ENCODE measurements at places on chromosomes 2 and 18. TPM values are rescaled to one million over a fixed set of nuclear protein-coding genes. Genes with fewer than 3 reads are reported as not detected.

GRCh38 chr18:35141567-35142274, 99.1 kb upstream of the ZNF397 start:
- no peak for DNase-seq
- no peaks in the 10 kb centered on the region for H3K36me3 ChIP-seq
- H3K4me3 ChIP-seq, result no peak overlapping the region
- peaks cover 5% of the 10 kb centered on the region for H3K4me1 ChIP-seq
- H3K27me3 ChIP-seq, result no peaks in the 10 kb centered on the region
- no peak overlapping the region for H3K27ac ChIP-seq

DNA sequence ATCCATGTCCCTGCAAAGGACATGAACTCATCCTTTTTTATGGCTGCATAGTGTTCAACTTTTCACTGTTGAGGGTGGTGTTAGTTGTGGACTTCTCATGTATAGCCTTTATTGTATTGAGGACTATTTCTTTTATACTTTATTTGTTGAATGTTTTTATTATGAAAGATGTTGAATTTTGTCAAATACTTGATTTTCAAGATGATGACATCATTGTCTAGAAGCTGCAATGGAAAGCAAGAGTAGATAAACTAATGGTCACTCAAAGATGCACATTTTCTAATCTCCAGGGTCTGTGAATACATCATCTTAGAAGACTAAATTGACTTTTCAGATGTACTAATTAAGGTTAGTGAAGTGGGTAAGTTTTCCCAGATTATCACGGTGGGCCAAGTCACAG, 1117.0 kb downstream of the DSC3 start:
- no peak overlapping the region for H3K4me3 ChIP-seq
- no peaks in the 10 kb centered on the region for H3K36me3 ChIP-seq
- no peak for DNase-seq
- H3K27me3 ChIP-seq, result no peaks in the 10 kb centered on the region
- H3K4me1 ChIP-seq, result no peaks in the 10 kb centered on the region

- H3K4me1 ChIP-seq, result no peaks in the 10 kb centered on the region
- H3K27me3 ChIP-seq, result no peaks in the 10 kb centered on the region
- no peaks in the 10 kb centered on the region for H3K36me3 ChIP-seq
- DNase-seq, result no peak
Measured at GRCh38 chr2:8524388-8524787, 157.5 kb upstream of the ID2 start.

DNA sequence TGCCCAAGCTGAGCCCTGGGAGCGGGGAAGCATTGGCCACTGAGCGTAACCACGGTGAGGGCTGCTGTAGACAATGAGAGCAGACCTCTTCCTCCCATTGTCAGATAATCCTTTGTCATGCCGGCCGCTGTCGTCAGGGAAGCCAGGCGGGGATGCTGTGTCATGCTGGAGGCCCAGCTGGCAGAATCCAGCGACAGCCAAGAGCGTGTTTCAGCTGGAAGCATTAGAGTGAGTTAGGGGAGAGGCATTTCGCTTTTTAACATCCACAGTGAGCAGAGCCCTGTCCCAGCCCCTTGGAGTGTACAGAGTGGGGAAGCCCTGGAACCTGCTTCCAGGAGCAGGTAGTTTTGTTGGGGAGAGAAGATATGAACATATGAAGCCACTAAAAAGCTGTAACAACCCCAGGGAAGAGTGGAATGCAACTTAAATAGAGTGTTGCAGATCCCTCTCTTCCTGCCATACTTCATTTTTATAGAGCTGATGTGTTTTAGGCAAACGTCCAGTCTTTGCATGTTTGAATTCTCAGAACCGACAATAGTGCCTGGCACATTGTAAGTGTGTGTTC, 7.0 kb downstream of the CTIF start:
- H3K27me3 ChIP-seq, result no peaks in the 10 kb centered on the region
- H3K36me3 ChIP-seq, result no peaks in the 10 kb centered on the region
- peak overlapping the region; percentile 98 for H3K27ac ChIP-seq
- DNase-seq, result peak; percentile 90

- peak; percentile 45 for DNase-seq
- H3K4me1 ChIP-seq, result no peaks in the 10 kb centered on the region
- H3K27me3 ChIP-seq, result no peaks in the 10 kb centered on the region
Measured at GRCh38 chr2:70703900-70704549, 64.0 kb downstream of the ADD2 start.

- H3K4me3 ChIP-seq, result no peak overlapping the region
- H3K4me1 ChIP-seq, result peaks cover 66% of the 10 kb centered on the region
- DNase-seq, result no peak
- no peaks in the 10 kb centered on the region for H3K27me3 ChIP-seq
- no peaks in the 10 kb centered on the region for H3K36me3 ChIP-seq
- H3K27ac ChIP-seq, result no peak overlapping the region
Measured at GRCh38 chr2:64650296-64650695, 3.4 kb downstream of the SERTAD2 start.

DNA sequence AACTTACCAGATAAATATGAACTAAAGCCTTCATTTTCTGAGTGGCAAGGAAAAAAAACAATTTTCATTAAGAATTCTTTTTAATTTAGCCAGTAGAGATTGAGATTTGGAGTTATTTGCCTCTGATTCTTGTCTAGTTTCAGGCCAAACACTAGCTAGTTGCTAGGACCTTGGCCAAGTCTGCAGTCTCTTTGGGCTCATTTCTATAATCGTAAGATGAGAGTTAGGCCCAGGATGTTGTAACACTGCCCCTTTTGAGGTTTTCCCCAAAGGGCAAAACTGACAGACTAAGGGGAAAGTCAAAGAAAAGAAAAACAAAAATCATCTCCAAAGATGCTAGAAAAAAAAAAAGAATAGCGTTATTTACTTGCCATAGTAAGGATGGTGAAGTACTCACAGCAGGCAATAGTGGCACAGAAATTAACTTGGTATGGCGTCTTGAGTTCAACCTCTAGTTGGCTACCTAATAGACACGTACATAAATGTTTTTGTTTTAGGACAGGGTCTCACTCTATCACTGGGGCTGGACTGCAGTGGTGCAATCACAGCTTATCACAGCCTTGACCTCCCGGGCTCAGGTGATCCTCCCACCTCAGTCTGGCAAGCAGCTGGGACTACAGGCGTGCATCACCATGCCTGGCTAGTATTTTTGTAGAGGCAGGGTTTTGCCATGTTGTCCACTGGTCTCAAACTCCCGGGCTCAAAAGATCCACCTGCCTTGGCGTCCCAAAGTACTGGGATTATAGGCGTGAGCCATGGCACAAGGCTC, 23.0 kb upstream of the ADAM17 start:
- H3K27me3 ChIP-seq, result no peaks in the 10 kb centered on the region
- DNase-seq, result no peak
- H3K27ac ChIP-seq, result no peak overlapping the region
- H3K4me1 ChIP-seq, result no peaks in the 10 kb centered on the region
- H3K36me3 ChIP-seq, result peaks cover 4% of the 10 kb centered on the region

DNA sequence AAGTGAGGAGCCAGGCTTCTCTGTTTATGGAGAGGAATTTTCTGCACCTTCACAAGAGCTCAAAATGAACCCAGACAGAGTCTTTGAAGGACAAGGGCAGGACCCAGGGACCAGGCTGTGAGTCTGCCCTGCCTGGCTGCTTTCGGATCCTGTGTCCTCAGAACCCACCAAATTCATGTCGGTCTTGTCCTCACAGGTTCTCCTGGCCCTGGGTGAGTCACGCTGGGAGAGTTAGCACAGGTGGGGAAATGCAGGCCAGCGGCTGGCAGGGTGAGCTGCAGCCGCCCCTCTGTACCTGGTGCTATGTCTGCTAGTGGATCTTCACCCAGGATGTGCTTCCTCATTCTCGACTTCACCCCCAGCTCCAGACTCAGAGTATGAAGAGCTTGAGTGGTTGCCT, 35.8 kb upstream of the TPO start:
- H3K4me3 ChIP-seq, result no peak overlapping the region
- no peaks in the 10 kb centered on the region for H3K4me1 ChIP-seq
- no peak for DNase-seq
- no peaks in the 10 kb centered on the region for H3K27me3 ChIP-seq

- no peak for DNase-seq
- H3K4me3 ChIP-seq, result no peak overlapping the region
- H3K27ac ChIP-seq, result no peak overlapping the region
- no peaks in the 10 kb centered on the region for H3K36me3 ChIP-seq
- H3K27me3 ChIP-seq, result no peaks in the 10 kb centered on the region
- H3K4me1 ChIP-seq, result no peaks in the 10 kb centered on the region
Measured at GRCh38 chr2:147342329-147342728, 502.5 kb upstream of the ACVR2A start.

- no peak overlapping the region for H3K27ac ChIP-seq
- H3K36me3 ChIP-seq, result no peaks in the 10 kb centered on the region
- peaks cover 19% of the 10 kb centered on the region for H3K4me1 ChIP-seq
- no peaks in the 10 kb centered on the region for H3K27me3 ChIP-seq
- DNase-seq, result no peak
Measured at GRCh38 chr2:60520151-60520876, 33.1 kb downstream of the BCL11A start.

DNA sequence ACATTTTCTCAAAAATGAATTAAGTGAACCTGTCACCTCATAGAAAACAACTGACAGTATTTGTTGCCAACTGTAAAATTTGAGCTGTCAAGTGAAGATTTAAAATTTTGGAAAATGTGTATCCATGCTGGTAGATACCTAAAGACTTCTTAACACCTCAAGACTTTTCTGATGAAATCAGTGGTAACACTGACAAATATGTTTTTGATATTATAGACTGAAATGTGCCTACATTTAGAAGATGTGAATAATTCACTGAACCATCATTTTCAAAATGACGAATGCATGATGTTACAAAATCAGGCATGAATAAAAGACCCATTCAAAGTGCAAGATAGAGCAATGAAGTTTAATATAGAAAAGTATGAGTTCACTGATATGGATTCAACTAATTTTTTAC, 51.5 kb upstream of the ASPRV1 start:
- H3K27me3 ChIP-seq, result no peaks in the 10 kb centered on the region
- H3K27ac ChIP-seq, result no peak overlapping the region
- no peak for DNase-seq
- H3K36me3 ChIP-seq, result no peaks in the 10 kb centered on the region
- H3K4me3 ChIP-seq, result no peak overlapping the region

DNA sequence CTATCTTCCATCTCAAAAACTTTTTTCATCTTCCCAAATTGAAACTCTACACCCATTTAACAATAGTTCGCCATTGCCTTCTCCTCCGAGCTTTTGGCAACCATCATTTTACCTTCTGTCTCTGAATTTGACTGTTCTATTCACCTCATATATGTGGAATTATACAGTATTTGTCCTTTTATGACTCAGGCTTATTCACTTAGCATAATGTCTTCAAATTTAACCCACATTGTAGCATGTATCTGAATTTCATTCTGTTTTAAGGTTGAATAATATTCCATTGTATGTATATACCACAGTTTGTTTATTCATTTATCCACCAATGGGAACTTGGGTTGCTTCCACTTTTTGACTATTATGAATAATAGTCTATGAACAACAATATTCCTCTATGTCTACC, 233.9 kb downstream of the GPD2 start:
- H3K27ac ChIP-seq, result no peak overlapping the region
- no peaks in the 10 kb centered on the region for H3K27me3 ChIP-seq
- no peak for DNase-seq
- no peaks in the 10 kb centered on the region for H3K4me1 ChIP-seq
- no peak overlapping the region for H3K4me3 ChIP-seq

GRCh38 chr2:239261356-239261755, 139.5 kb downstream of the HDAC4 start:
- peak; percentile 65 for DNase-seq
- no peak overlapping the region for H3K4me3 ChIP-seq
- peaks cover 97% of the 10 kb centered on the region for H3K4me1 ChIP-seq
- peak overlapping the region; percentile 84 for H3K27ac ChIP-seq

GRCh38 chr18:48623468-48624235, 84.8 kb downstream of the CTIF start:
- H3K36me3 ChIP-seq, result no peaks in the 10 kb centered on the region
- H3K4me3 ChIP-seq, result no peak overlapping the region
- no peak for DNase-seq
- H3K27ac ChIP-seq, result peak overlapping the region; percentile 47

DNA sequence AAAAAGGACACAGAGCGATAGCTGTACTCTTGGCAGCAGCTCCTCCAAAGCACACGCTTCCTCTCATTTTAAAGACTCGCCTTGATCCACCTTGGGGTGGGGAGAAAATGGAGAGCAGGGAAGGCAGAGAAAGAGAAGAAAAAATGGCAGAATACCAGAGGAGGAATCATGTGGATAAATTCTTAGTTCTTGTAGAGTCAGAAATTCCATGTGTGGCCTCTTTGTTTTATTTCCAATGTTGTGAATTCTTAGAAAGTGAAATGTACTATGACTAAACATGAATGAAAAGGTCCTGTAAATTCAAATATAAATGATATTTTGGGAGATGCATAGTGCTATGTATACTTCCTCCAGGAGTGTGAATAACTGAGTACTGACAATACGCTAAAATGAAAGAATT, 89.7 kb upstream of the SESTD1 start:
- H3K36me3 ChIP-seq, result no peaks in the 10 kb centered on the region
- DNase-seq, result no peak
- no peak overlapping the region for H3K27ac ChIP-seq
- no peak overlapping the region for H3K4me3 ChIP-seq

GRCh38 chr18:10010611-10011015, 96.8 kb downstream of the VAPA start:
- H3K4me3 ChIP-seq, result no peak overlapping the region
- peak overlapping the region; percentile 77 for H3K27ac ChIP-seq
- peaks cover 43% of the 10 kb centered on the region for H3K4me1 ChIP-seq
- DNase-seq, result peak; percentile 93

DNA sequence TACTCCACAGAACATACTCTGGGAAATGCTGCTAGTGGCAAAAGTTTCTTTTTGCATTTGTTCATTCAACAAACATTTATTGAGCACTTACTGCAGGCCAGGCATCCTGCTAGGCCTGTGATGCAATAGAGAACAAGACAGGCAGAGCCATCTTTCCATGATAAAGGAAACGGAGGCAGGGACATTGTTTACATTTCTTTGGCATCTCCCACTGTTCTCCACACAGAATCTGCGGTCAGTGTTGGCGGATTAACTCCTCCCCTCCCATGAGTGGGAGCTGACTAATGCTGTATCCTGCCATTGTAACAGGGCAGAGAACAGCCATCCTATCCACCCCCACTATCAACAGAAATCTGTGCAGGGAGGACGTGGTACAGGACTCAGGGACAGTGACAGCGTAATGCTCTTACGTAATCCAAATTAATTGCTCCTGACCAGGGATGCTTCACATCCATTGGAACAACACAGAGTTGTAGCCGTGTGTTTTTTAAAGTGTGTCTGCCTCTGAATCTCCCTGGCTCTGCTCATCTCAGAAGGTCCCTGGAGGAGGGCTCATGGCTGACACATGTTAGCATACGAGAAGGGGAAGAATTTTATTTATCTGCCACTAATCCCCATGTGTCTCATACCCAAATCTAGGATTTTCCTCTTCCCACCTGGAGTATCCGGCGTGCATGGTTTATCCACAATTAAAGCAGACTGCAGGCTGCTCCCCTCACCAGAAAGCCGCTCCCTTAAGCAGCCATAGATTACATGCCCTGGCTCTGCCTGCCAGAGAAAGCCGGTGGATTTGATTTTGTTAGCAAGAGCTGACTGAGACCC, 32.3 kb downstream of the STEAP3 start:
- no peaks in the 10 kb centered on the region for H3K27me3 ChIP-seq
- no peak overlapping the region for H3K27ac ChIP-seq
- H3K4me1 ChIP-seq, result no peaks in the 10 kb centered on the region

Gene BIN1
- total RNA-seq, result 57.9 TPM

Gene ORC2
- total RNA-seq, result 14.0 TPM

Gene CAMKMT
- 15.6 TPM for total RNA-seq

Gene TUBB8B
- total RNA-seq, result not detected

Gene AOX1
- 59.6 TPM for total RNA-seq

Gene CEBPZ
- total RNA-seq, result 38.8 TPM

Gene IL36G
- not detected for total RNA-seq
